ENCODE measurements at places on chromosomes 12 and 14.

GRCh38 chr14:36056845-36057244 lies 119.7 kb downstream of the PTCSC3 start:
- no peak for DNase-seq

DNA sequence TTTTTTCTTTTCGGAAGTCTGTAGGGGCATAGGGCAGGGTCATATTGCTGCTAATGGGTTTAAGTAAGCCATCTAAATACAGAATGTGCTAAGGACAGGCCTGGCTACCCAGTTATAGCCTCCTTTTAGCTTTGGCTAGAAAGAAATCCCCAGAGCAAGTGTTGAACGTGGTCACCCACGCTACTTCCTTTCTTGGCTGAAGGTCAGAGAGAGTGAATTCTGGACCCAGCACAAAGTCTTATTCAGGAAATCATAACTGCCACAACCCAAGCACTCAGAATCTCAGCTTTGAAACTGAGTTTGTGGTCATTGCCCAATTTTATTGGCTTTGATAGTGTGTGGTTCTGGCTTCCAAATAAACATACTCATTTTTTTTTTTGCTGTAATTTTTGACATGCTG lies 542.1 kb upstream of the ATP2B1 start:
- DNase-seq = peak; percentile 19

DNA sequence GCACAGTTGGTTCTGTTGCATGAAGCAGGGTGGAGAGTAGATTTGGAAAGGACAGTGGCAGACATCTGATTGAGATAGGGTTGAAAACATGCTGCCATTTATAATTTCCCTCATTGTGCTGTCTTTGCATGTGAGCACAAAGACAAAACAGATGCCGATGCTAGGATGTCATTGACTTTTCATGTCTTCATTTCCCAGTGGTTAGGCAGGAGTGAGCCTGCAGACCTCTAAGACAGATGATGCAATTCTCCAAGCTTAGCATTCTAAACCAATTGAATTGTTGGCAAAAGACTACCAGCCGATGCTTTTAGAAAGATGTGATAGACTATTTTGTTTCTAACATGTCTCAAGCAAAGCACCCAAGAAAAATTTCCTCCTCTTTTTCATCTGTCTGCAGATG lies 37.1 kb upstream of the PELI2 start:
- DNase-seq = no peak

GRCh38 chr12:99915251-99916082 lies 69.3 kb downstream of the ANKS1B start:
- DNase-seq = no peak

- peak; percentile 95 for DNase-seq
These were observed 11.8 kb upstream of the ENDOU start for GRCh38 chr12:47736877-47737676.

GRCh38 chr12:15846887-15847286 lies 35.3 kb upstream of the STRAP start:
- no peak for DNase-seq

GRCh38 chr14:56102941-56103340 lies 15.3 kb upstream of the PELI2 start:
- no peak for DNase-seq

DNA sequence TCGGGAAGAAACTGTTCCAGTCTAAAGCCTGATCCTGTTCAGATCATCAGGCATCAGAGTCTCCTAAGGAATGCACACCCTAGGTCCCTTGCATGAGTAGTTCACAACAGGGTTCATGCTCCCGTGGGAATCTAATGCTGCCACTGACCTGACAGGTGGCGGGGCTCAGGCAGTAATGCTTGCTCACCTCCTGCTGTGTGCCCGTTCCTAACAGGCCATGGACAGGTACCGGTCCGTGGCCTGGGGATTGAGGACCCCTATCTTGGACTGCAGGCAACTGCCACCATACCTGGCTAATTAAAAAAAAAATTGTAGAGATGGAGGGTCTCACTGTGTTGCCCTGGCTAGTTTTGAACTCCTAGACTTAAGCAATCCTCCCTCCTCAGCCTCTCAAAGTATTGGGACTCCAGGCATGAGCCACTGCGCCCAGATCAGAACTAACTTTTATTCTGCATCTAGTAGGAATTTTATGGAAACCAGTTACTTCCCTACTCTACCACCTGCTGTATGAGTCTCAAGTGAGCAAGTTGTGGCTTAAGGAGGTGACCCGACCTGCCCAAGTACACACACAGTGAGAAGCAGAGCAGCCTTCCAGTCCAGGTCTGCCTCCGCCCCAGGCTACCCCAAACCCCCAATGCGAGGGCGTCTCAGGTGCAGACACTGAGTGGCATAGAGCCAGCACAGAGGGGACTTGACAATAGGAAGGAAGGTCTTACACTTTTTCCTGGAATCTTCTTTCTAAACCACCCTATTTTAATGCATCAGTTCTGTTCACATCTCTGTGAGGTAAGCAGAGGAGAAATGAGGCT lies 2.5 kb upstream of the PAPLN start:
- DNase-seq = no peak

GRCh38 chr14:24057867-24058259 lies 6.1 kb downstream of the CARMIL3 start:
- no peak for DNase-seq

GRCh38 chr14:50865391-50866076 lies 6.3 kb upstream of the ABHD12B start:
- no peak for DNase-seq

DNA sequence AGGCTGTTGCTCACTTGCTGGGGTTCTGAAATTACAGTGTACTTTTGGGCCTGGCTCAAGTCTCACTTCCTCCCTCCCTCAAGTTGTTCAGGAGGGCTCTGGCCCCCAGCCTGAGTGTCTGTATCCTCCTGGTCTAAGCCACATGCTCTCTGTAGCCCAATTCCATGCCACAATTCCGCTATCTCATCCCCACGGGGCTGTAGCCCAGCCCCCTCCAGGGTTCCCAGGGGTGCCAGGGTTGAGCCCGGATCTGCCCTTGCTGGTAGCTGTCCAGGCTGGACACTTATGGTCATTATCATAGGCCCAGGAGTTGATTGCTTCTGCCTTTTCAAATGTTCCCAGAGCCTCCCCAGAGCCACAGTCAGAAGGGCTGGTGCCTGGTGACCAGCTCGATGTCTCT lies 65.3 kb downstream of the PRIMA1 start:
- DNase-seq = no peak

- peak; percentile 39 for DNase-seq
These were observed 4.6 kb downstream of the IFI27 start for GRCh38 chr14:94115058-94115591.

Data from testis (tissue), 5 donors.